SK-N-SH (cell line): ENCODE measurements at places on chromosomes 2 and 18. TPM values are rescaled to one million over a fixed set of nuclear protein-coding genes. Genes with fewer than 3 reads are reported as not detected.

GRCh38 chr2:124339709-124340108 is 314.6 kb downstream of the CNTNAP5 start:
- H3K27ac ChIP-seq, result no peak overlapping the region
- DNase-seq, result no peak
- no peaks in the 10 kb centered on the region for H3K36me3 ChIP-seq

GRCh38 chr2:36849265-36849664 is 117.1 kb downstream of the STRN start:
- no peak overlapping the region for H3K4me3 ChIP-seq
- no peaks in the 10 kb centered on the region for H3K4me1 ChIP-seq
- H3K27me3 ChIP-seq, result no peaks in the 10 kb centered on the region
- DNase-seq, result no peak

DNA sequence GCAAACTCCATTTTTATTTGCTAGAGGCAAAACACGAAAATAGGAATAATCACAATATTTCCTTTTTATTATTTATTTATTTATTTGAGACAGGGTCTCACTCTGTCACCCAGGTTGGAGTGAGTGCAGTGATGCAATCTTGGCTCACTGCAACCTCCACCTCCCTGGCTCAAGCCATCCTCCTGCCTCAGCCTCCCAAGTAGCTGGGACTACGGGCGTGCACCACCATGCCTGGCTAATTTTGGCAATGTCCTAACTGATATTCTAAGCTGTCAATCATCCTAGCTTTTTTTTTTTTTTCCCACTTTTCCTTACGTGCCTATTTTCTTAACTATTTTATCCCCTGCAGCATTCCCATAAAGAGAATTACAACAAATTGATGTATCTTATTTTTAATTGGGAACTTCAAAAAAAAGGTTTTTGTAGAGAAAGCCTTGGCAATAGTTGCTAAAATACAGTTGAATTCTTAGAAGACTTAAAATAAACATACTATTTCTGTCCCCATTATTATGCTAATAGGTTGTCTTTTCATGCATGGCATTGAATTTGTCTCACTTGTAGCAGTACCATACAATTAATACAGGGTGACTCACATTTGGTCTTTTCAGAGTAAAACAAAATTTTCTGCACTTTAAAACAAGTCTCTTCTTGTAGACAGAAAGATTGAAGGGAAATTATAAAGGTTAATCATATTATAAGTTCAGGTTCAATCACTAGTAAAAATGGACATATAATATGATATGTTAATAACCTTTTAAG is 153.5 kb downstream of the SLC39A10 start:
- no peak for DNase-seq
- no peak overlapping the region for H3K4me3 ChIP-seq
- H3K27me3 ChIP-seq, result no peaks in the 10 kb centered on the region
- no peaks in the 10 kb centered on the region for H3K36me3 ChIP-seq

FSHR gene
- not detected in 2 replicates for polyA plus RNA-seq

RAB6C gene
- polyA plus RNA-seq, result 0.02 and 0.05 TPM in 2 replicates

ERFE gene
- 1.3 and 1.5 TPM in 2 replicates for polyA plus RNA-seq

METTL8 gene
- polyA plus RNA-seq, result 5.1 and 6.2 TPM in 2 replicates

- H3K27me3 ChIP-seq, result no peaks in the 10 kb centered on the region
- H3K27ac ChIP-seq, result no peak overlapping the region
Observed at GRCh38 chr2:141728886-141729285, 401.9 kb downstream of the LRP1B start.

LRRC30 gene
- polyA plus RNA-seq, result not detected in 2 replicates

ONECUT2 gene
- 0.10 and 0.16 TPM in 2 replicates for polyA plus RNA-seq

DNA sequence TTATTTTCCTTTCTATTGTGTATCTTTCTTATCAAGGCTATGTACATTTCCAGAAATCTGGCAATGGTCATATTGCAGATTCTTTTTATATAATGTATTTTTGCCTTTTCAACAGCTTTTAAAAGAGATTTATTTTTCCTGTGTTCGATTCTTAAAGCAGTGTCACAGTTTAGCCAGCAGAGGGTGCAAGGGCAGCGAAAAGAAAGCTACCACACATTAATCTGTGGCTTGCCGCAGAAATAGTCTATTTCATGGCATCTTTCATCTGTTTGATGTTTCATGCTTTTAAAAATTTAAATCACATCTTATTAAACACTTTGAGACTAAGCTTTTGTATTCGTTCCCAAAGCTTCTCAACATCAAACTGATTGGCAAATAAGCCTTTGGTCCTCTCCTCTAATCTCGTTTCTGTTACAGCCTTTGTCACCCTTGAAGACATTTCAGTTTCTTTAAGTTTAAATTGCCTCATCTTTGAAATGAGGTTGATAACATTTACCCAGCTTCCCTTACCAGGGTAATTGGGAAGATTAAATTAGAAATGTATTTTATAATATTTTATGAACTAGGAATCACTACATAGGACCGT is 73.3 kb downstream of the PIK3C3 start:
- DNase-seq, result peak; percentile 37
- H3K4me1 ChIP-seq, result no peaks in the 10 kb centered on the region; the same call in 1 of the 2 replicates
- no peak overlapping the region for H3K4me3 ChIP-seq
- no peaks in the 10 kb centered on the region for H3K27me3 ChIP-seq

GRCh38 chr2:157414050-157414449 is 29.8 kb downstream of the CYTIP start:
- DNase-seq, result no peak
- no peak overlapping the region for H3K4me3 ChIP-seq
- no peak overlapping the region for H3K27ac ChIP-seq
- H3K36me3 ChIP-seq, result no peaks in the 10 kb centered on the region
- no peaks in the 10 kb centered on the region; the same call in 1 of the 2 replicates for H3K27me3 ChIP-seq

DNA sequence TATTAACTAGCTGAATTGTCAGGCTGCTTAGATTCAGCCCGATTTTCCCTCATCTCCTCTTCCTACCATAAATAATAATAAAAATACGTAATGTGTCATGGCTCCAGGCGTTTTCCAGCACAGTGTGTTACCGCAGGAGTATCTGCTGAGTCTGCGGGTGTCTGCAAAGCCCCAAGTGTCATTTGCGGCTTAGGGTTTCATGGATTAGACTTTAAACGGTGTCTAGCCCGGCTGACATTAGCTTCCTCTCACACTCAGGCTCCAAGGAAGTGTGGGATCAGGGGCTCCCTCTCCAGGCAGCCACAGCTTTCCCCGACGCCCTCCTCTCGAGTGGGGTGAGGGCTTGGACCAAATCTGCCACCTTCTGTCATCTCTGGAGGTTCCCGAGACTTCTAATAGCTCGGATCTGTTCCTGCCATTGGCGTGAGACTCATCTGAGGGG is 14.1 kb upstream of the HOXD1 start:
- H3K27ac ChIP-seq, result no peak overlapping the region; the same call in 1 of the 2 replicates
- H3K4me3 ChIP-seq, result no peak overlapping the region
- no peak for DNase-seq
- 0 out of 2 replicates have a peak, but pooled peaks cover 4% of the 10 kb centered on the region for H3K36me3 ChIP-seq

DNA sequence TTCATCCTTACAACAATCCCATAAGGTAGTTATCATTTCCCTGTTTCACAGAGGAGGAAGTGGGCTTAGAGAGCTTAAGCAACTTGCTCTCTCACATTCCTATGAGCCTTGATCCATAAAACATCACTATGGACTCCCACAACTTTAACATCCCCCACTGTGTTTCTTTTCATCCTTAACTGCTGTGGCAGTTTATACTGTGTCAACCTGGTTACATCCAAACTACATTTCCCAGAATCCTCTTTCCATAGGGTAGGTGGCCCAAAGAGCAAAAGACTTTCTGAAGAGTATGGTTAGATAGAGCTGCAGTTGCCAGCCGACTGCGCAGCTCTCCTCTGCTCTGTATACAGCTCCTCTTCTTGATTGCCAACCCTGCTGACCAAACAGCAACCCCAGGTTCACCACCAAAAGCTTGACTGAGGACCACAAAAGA is 22.5 kb downstream of the MAP3K2 start:
- H3K4me3 ChIP-seq, result no peak overlapping the region
- no peak overlapping the region for H3K27ac ChIP-seq
- H3K27me3 ChIP-seq, result no peaks in the 10 kb centered on the region
- DNase-seq, result no peak
- H3K4me1 ChIP-seq, result peaks cover 13% of the 10 kb centered on the region

ELP2 gene
- polyA plus RNA-seq, result 38.3 and 48.5 TPM in 2 replicates

DNA sequence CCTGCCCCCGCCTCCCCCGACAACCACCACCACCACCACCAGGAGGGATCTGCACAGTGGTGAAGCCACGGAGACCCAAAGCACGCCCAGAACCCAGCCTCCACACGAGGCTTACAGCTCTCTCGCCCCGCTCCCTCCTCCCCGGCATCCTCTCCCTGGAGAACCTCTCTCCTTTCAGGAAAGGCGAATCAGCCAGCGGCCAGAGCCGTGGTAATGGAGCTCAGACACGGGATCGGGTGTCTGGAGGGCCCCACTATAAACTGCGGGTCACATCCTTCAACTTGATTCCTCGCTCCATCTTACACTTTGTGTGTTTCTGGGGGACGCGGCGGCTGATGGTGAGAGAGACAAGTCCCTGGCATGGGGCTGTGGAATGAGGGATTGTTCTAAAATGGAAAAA is 271.5 kb upstream of the SIX2 start:
- H3K36me3 ChIP-seq, result no peaks in the 10 kb centered on the region
- peaks cover 49% of the 10 kb centered on the region for H3K4me1 ChIP-seq
- H3K4me3 ChIP-seq, result no peak overlapping the region
- H3K27ac ChIP-seq, result no peak overlapping the region
- DNase-seq, result no peak

DNA sequence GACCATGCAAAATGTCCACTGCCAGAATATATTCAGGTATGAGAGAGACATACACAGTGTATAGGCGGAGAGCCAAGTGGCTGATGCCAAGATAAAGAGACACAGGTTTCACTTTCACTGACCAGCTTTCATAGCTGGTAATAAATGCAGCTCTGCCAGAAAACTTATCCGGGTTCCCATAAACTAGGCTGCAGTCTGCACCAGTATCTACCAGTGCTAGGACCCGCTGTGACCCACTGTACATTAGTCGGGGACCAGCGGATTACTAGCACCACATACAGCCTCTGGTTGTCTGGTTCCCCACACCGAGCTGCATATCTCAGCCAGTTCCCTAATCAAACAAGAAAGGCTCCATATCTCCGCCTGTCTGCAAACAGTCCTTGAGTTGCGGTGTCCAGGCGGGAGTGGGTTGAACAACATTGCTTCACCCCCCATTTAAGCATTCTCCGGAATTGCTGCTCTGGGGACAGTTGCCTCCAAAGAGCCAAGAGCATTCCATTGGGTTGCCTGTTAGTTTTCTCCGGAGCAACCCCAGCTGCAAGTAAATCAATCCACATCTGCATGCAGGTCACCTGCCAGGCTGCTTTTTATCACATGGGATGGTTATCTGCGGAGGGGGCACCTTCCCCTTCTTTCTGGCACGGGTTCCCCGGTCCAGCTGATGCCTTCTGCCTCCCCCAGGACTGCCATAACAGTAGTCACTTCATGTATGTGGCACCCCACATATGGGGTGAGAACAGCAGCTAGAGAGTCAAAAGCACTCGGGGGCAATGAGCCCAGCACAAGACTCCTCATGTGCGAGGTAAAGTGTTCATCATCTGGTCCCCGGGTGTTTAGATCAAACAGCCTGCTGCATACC is 18.0 kb upstream of the KLHL23 start:
- peak; percentile 30 for DNase-seq
- H3K4me3 ChIP-seq, result peak overlapping the region; percentile 61

DNA sequence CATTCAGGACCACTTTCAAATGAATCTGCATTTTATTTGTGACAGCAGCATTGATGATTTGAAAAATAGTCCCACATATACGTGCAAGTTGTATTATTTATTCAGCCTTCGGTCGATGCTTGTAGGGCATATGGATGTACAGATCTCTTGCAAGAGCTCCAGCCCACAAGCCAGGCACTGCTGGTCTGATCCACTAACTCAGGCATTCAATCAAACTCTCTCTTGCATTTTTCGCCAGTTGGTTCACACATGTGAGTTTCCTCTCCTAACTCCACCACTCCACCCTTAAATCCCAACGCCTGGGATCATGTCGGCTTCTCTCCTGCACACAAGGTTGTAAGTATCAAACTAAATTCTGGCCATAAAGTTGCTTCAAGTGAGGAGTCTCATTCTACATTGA is 318.7 kb downstream of the CYP26B1 start:
- no peak for DNase-seq
- no peaks in the 10 kb centered on the region for H3K27me3 ChIP-seq
- no peaks in the 10 kb centered on the region; the same call in 1 of the 2 replicates for H3K4me1 ChIP-seq
- no peak overlapping the region for H3K27ac ChIP-seq

ATP8B1 gene
- 43.8 and 60.4 TPM in 2 replicates for polyA plus RNA-seq

GRCh38 chr2:199404841-199405240 is 52.9 kb downstream of the SATB2 start:
- no peaks in the 10 kb centered on the region for H3K4me1 ChIP-seq
- no peak overlapping the region for H3K4me3 ChIP-seq
- no peaks in the 10 kb centered on the region for H3K27me3 ChIP-seq

GRCh38 chr2:60527762-60528161 is 25.7 kb downstream of the BCL11A start:
- H3K4me3 ChIP-seq, result no peak overlapping the region

DNA sequence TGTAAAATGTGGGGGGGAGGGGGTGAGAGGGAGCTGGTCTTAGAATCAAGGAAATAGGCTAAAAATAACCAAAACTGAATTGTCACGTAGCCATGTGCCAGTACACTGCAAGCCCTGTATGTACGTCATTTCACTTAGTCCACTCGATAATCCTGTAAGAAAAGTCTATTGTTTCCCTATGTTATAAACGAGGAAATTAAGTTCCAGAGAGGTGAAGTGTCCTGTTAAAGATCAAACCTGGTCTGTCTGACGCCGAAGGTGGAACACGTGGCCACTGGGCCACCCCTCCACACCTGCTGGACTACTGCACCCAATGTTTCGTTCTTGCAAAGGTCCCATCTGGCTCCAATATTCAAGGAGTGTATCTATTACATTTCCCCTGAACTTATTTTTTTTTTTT is 29.6 kb downstream of the TFCP2L1 start:
- H3K27me3 ChIP-seq, result no peaks in the 10 kb centered on the region
- no peak for DNase-seq
- no peak overlapping the region for H3K4me3 ChIP-seq
- peaks cover 5% of the 10 kb centered on the region; the same call in 1 of the 2 replicates for H3K4me1 ChIP-seq

BCL2 gene
- polyA plus RNA-seq, result 1.2 and 1.5 TPM in 2 replicates

- no peak overlapping the region for H3K4me3 ChIP-seq
- no peak for DNase-seq
Observed at GRCh38 chr2:222799262-222799918, 61.4 kb upstream of the ACSL3 start.

DTNA gene
- 7.9 and 12.8 TPM in 2 replicates for polyA plus RNA-seq

DNA sequence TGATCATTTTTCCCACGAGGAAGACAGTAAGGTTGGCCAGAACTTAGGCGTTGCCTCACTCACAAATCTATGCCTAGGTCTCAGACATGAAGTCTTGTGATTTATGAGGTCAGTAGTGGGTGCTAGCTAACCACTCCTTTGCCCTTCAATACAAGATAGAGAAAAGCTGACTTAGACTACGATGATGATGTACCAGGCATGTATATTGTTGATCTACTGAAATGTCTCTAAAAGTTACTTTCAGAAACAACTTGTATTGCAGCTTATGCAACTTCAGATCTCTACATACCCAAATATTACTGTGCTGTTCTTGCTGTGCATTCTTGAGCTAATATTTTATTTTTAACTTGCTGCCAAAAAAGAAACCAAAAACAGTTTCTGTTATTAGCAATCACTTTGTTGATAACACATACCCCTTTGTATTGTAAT is 30.6 kb downstream of the MAPRE2 start:
- H3K27me3 ChIP-seq, result no peaks in the 10 kb centered on the region
- peaks cover 23% of the 10 kb centered on the region for H3K4me1 ChIP-seq
- no peak for DNase-seq

GRCh38 chr2:61229936-61230335 is 67.9 kb downstream of the C2orf74 start:
- peaks cover 63% of the 10 kb centered on the region for H3K36me3 ChIP-seq
- H3K4me1 ChIP-seq, result no peaks in the 10 kb centered on the region
- DNase-seq, result no peak
- H3K27ac ChIP-seq, result no peak overlapping the region
- no peak overlapping the region for H3K4me3 ChIP-seq
- no peaks in the 10 kb centered on the region for H3K27me3 ChIP-seq

CABLES1 gene
- polyA plus RNA-seq, result 1.8 and 2.2 TPM in 2 replicates
